ENCODE measurements at places on chromosomes 2 and 18.

DNA sequence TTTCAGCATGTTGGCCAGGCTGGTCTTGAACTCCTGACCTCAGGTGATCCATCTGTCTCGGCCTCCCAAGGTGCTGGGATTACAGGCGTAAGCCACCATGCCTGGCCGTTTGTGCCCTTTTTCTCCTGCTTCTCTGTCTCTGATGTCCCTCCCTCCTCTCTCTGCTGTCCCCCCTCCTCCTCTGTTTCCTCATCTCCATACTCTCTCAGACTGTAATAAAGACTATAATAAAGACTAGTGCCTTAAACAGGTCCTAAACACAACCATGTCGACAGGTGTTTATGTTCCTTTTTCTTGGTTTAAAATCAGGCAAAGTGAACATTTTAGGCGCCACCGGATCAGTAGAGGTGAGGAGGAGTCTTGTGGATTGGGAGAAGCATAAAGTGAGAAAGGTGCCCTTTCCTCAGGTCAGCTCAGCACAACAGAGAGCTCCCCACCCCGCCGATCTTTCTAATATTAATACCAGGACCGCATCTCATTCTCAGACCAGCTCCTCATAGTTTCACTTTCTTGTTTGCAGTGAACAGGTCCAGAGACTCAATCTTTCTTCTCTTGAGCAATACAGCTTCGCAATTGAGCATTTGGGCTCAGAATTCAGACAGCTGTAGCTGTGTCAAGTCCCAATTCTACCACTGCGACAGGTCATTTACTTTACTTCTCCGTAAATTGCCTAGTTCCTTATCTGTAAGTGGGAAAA, 23.7 kb downstream of the TIMM21 start:
- no peak for DNase-seq

DNA sequence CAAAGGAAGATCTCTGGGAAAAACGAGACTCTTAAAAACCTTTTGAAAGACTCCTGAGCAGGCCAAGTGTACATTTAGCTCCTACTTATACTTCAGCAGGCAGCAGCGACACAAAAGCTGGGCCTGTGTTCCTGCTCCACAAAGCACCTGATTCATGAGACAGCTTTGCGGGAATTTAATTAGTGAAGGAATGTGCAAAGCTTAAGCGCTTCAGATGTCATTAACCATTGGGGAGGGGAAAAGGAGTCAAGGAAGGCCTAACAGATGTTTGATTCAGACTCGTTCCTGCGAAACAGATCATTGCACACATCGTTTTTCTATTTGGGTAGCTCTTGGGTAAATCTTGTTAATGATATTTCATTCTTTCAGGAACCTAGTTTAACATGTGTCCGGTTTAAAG, 125.9 kb downstream of the MAIP1 start:
- no peak for DNase-seq

GRCh38 chr2:150859162-150859561, 371.7 kb upstream of the RND3 start:
- no peak for DNase-seq

DNA sequence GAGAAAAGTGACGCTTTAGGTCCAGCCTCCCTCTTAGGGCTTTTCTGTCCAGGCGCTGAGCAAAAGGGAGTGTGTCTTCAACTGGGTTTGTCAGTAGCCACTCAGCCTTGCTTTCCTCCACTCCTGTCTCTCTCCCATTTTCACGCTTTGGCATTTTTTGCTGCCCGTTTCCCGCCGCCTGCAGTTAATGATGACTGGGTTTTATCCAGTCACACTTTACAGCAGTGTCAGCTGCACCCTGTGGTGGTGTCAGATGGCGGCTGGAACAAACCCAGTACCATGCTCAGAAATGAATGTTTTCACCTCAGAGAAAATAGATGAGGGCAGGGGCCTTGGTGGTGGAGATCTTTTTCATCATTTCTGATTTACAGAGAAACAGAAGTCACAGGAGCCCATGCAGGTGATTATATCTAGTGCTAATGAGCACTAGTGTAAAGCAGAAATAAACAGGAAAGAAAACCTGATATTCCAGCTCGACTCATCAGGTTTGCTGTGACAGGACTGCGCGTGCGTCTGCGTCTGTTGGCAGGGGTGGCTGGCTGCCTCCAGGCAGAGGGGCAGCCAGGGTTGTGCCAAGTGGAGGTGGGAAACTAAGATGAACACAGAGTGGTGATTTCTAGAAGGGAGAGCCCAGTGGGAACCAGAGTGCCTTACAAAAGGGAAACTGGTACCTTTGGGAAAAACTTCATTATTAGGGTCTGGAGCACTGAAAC, 139.9 kb downstream of the TANC1 start:
- DNase-seq: peak; percentile 72

GRCh38 chr2:32358111-32358482, 1.3 kb downstream of the BIRC6 start:
- DNase-seq: no peak

DNA sequence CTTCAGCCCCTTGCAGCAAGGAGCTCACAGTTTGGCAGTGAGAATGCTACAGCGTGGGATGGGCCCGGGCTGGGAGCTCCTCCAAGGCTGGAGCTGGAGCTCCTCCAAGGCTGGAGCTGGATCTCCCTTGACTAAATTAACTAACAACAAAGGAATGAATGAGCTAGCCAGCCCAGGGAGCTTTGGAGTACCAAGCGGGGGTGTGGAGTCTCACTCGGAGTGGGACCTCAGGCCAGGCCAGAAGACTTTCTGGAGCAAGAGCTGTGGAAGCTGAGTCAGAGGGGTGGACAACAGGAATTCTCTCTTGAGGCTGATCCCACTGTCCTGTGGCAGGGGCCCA, 244.7 kb upstream of the HS6ST1 start:
- peak; percentile 72 for DNase-seq

- no peak for DNase-seq
Measured at GRCh38 chr2:241182126-241182525, 6.4 kb upstream of the ANO7 start.

DNA sequence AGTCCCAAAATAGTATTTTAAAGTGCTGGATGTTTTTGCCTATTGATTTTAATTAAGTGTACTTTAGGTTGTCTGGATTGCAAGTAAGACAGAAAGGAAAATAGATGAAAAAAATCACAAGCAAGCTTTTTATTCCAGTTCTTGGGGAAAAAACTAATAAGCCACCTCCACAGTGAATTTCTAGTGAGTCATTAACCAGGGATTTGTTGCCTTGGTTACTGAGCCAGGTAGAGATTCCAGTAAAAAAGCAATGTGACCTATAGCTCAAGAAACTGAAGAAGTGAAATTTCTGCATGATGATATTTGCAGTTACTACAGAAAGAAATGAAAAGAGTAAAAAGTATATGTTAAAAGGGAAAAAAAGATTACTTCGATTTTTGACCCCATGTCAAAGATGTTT, 160.6 kb downstream of the METTL4 start:
- DNase-seq: no peak

- no peak for DNase-seq
Measured at GRCh38 chr18:57655740-57656139, 34.1 kb upstream of the NARS1 start.

GRCh38 chr2:110773401-110773921, 41.1 kb downstream of the ACOXL start:
- peak; percentile 90 for DNase-seq

- no peak for DNase-seq
Measured at GRCh38 chr2:174597345-174598047, at the start of gene WIPF1. WIPF1 (minus strand) TSS chr2:174597804; CDS start chr2:174585573, 12,231 bp downstream.

GRCh38 chr18:31710826-31711225, 26.4 kb upstream of the B4GALT6 start:
- no peak for DNase-seq

DNA sequence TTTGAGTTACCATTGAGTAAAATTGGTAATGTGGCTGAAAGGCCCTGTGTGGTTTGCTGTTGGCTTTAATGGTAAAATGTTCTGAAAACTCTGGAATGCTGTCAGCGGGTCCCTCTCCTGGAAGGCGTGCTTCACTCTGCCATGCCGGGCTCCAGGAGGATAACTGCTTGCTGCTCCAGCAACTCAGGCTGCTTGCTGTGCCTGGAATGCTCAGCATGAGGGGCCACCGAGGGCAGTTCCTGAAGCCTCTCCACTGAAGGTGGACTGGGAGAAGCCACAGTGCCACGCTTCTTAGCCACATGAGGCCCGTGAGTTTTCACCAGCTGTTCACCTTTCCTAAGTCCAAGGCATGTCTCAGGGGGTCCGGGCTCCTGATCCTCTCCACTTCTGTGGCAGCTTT, 90.4 kb upstream of the FAM110C start:
- DNase-seq: no peak

DNA sequence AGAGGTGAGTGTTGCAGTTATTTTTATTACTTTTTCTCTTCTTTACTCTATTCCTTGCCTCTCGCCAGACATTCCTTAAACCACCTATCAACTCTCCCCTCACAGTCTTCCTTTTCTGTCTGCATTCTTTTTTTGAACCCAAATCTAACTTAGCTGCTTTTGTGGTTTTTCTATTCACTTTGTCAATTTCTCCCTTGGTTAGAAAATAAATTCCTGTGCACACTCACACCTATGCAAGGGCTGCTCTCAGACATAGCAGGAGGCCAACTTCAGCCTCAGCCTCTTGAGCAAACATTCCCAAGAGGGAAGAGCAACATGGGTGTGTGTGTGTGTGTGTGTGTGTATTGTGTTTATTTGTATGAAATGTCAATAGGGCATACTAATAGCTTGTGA, 808.6 kb downstream of the RNF144A start:
- DNase-seq: no peak

DNA sequence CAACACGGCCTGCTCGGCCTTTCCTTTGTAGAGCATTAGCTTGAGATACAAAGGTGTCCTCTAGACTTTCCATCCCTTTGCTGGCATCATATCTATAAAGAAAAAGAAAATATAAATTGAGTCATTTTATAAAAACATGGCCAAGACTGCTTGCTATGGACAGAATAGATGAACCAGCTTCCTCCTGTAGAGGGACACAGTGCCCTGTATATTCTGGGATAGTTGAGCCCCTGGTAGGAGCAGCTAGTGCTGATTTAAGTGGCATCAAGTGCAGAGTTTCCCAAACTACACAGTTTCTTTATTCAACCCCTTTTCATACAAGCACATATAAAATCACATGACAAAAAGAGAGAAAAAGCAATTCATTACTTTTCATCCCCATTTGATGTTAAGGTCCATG, 47.9 kb downstream of the GEMIN6 start:
- DNase-seq: no peak

GRCh38 chr2:98459496-98460175, 15.0 kb downstream of the INPP4A start:
- DNase-seq: no peak

- peak; percentile 82 for DNase-seq
Measured at GRCh38 chr18:26091047-26091630, 726 bp upstream of the SS18 start.

GRCh38 chr2:96642564-96643360, at the start of gene FER1L5:
FER1L5 (plus strand) TSS chr2:96642764; CDS start chr2:96642837, 73 bp downstream.
- no peak for DNase-seq

DNA sequence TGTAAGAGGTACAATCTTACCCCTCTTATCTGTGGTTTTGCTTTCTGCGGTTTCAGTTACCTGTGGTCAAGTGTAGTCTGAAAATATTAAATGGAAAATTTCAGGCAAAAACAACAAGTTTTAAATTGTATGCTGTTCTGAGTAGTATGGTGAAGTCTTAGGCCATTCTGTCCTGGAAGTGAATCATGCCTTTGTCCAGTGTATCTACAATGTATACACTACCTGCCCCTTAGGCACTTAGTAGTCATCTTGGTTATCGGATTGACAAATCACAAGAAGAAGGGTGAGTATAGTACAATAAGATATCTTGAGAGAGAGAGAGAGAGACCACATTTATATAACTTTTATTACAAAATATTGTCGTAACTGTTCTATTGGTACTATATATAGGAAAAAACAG, 43.5 kb downstream of the RAB3GAP1 start:
- no peak for DNase-seq

DNA sequence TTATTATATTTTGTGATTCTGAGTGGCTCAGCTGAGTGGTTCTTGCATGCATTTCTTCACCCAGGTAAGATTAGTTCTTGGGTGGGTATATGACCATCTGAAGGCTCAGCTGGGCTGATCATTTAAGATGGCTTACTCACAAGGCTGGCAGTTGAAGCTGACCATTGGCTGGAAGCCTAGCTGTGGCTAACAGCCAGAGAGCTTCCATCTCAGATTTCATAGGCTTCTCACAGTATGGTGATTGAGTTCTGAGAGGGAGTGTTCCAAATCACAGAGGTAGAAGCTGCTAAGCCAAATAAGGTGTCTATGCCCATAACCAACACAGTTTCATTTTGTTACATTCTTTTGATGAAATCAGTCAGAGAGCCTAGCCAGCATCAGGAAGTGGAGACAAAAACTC, 117.4 kb upstream of the RPRM start:
- DNase-seq: no peak

DNA sequence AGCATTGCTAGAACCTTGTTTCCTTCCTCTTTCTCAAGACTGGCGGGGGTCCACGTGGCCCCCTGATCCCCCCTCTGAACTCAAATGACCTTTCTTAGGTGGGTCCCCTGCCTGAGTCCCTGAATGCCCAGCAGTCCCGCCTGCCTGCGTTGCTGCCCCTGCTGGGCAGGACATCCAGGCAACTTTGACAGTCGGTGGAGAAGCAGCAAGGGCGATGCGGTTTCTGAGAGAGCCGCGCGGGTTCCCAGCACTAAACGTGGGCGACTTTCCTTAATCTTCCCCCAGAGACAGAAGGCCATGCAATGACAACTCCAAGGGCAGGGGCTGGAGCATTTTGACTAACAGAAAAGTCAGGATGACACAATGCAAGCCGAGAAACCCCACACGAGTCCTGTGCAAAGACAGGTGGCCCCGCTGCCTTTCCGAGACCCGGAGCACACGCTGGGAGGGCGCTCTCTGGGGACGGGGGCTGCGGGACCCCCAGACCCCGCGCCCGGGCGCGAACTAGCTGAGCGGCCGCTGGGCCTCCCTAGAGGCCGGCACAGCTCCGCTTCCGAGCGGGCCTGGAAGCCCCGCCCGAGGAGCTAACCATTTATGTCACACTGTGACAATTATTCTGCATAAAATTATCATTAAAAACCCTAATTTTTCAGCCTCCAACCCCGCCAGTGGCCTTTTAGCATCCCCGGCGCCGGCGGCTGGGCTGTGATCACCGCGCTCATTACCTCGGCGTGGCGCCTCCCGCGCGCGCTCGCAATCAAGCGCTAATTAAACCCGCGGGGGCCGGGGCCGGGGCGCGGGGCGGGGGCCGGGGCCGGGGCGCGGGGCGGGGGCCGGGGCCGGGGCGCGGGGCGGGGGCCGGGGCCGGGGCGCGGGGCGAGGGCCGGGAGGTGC, 27.4 kb downstream of the ASB18 start:
- DNase-seq: peak; percentile 37

- DNase-seq: no peak
Measured at GRCh38 chr2:8614646-8615045, 67.2 kb upstream of the ID2 start.

DNA sequence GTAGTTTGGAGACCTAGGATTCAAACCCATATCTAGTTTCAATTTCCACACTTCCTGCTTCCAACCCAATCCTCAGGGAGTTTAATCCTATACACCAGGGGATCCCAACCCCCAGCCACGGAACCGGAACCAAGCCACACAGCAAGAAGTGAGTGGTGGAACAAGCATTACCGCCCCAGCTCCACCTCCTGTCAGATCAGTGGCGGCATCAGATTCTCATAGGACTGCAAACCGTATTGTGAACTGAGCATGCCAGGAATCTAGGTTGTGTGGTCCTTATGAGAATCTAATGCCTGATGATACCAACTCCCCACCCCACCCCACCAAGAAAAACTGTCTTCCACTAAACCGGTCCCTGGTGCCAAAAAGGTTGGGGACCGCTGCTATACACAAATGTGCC, 52.5 kb downstream of the PRPF40A start:
- DNase-seq: no peak
